Substantia nigra (tissue), 51 donors: ENCODE measurements at places on chromosomes 5 and 9.

DNA sequence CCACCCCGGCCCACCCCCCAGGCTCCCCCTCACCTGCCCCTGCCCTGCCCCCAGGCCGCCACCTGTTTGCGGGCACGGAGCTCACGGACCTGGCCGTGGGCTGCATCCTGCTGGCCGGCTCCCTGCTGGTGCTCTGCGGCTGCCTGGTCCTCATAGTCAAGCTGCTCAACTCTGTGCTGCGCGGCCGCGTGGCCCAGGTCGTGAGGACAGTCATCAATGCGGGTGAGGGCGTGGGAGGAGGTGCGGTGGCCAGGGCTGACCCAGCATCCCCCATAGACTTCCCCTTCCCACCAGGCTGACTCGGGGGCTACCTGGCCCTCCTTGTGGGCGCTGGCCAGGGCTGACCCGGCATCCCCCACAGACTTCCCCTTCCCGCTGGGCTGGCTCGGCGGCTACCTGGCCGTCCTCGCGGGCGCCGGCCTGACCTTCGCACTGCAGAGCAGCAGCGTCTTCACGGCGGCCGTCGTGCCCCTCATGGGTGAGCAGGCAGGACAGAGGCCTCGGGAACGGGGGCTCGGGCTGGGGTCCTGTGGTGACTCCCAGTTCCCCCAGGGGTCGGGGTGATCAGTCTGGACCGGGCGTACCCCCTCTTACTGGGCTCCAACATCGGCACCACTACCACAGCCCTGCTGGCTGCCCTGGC, 3.5 kb downstream of the SLC34A3 start:
- no peak for DNase-seq

- DNase-seq = no peak
Observed at GRCh38 chr9:95027914-95028852, 289.3 kb downstream of the FANCC start.

GRCh38 chr5:83096660-83097339, 19.5 kb downstream of the XRCC4 start:
- no peak for DNase-seq

- DNase-seq = no peak
Observed at GRCh38 chr5:6046296-6046967, 331.9 kb downstream of the MED10 start.

- no peak for DNase-seq
Observed at GRCh38 chr9:6367128-6367890, 39.1 kb downstream of the TPD52L3 start.

DNA sequence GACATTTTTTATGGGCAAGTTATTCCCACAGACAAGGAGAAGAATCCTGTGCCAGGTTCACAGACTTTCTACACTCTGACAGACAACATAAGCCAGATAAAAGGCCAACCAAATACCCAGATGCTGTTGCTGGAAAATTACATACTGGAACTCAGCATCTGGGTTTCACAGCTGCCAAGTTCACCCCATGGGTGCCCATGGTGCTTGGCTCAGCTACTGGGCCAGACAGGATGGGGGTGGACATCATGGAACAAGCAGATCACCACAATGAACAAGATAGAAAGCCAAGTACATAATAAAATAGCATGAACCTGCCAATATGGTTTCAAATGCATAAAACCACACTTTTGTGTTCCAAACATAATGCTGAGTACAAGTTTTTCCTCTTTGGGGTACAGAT, 999.8 kb downstream of the NR2F1-AS1 start:
- no peak for DNase-seq

DNA sequence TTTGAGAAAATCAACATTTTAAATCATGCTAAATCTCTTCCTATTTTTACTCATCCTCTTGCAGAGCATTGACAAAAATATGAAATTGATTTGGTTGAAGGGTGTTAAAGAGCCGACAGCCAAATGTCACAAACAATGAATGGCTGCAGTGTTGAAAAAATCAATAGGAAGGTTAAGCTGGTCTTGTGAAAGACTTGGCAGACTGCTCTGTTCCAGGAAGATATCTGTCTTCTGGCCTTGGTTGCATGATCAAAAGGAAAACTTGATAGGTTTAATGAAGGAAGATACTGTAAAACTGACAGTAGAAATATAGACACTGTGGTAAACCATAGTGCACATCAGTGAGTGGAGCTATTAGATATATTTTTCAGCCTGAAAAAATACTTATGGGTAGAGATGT, 103.6 kb downstream of the PBX3 start:
- DNase-seq = no peak

DNA sequence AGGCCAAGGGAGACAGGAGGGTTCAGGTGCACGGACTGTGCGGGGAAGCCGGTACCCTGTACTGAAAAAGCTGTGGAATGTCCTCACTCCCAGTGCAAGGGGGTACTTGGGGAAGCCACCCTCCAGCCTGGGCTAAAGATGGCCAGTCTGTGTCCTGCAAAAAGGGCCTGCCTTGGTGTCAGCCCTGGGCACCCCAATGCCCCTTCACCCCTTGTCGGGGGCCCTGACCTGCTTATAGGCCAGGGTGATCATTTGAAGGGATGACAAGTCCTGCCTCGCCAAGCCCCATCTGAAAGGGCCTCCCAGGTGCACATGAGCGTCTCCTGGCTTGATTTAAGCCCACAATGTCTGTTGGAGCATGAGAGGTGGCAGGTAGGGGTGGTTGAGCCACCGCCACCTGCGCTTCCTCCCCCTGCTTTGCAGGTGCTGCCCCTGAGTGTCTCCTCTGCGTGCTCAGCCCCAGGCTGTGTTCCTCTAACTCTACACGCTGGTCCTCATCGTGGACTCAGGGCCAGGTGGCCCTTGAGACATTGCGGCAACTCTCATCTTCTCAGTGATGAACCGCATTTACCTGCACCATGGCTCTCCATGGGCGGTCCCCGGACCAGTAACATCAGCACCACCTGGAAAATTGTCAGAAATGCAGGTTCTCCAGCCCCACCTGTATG, 97.0 kb downstream of the ANKRD33B start:
- DNase-seq = no peak

DNA sequence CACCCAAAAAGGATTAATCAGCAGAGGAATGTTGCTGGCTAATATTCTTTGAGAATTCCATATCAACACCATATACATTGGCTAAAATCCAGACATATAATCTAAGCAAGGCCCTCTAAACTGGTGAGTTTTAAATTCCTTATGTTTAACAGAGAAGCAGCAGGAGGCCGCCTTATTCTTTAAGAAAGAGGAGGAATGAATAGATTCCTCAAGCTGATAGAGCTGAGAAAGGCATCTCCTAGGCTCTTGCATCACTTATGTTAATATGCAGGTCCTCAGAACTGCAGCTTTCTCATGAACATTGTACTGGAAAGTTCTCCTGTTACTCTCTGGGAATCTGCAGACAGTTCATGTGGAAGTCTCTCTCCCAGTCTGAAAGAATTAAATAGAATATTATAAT, 20.1 kb upstream of the SMARCA2 start:
- no peak for DNase-seq

- no peak for DNase-seq
Observed at GRCh38 chr5:135162661-135163265, 128.7 kb upstream of the PITX1 start.

DNA sequence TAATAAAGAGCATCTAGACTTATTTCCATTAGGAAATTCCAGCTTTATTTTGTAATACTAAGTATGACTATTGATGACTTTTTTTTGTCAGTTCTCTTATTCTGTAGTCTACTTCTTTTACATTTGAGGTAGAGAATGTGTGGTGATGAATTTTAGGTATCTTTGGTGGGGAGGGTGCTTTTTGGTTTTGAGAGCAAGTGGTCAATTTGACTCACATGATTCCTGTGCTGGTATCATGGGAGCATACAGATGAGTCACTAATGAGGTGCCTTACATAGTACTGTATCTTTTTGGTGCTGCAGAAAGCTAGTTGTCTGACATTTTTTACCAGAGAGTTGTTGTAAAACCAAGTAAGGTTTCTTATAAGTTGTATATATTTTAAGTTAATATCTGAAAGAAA, 35.3 kb downstream of the ERBIN start:
- DNase-seq = no peak

- DNase-seq = no peak
Observed at GRCh38 chr9:2414465-2414864, 207.1 kb upstream of the VLDLR start.

DNA sequence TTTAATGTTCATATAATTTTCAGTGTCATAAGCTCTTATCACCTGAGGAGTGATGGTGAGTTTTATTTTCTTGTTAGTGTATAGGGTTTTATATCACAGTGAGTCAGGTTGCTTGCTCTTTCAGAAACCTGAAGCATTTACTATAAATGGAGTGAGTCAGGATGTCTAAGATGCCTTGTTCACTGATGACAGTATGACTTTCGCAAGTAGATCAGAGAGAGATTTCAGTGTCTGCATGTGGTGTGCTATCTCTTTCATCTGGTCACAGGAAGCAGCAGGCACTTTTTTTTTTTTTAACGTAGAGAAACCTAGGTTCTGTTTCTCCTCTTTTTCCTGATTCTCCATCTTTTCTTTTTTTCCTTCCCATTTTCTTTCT, 237.1 kb downstream of the DMRTA1 start:
- DNase-seq = no peak

DNA sequence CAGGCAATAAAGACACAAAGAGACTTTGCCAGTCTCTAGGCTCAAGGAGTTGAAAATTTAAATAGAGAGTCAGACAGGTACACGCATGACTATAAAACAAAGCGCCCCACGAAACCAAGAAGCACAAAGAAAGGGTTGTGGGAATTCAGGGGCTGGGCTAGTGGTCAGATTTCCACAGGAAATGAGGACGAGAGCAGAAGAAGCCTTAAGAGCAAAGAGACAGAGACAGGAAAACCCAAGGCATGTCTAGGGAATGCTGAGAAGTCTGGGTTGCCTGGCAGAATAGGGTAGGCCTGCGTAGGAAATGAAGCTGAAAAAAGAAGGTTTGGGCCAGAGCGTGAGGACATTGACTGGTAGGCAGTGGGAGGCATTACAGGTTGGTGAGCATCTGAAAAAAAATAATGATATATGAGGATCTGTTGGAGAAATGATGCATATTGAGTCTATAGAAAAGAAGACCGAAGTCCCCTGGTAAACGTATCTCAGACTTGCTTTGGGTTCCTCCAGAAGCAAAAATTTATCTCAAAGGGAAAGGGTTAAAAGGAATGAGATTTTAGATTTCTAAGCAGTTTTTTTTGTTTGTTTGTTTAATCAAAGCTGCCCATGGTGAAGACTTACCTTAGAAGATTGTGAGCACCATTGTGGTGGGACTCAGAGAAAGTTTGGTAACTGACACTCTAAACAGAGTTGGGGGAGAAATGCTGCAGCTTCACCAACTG, 51.8 kb downstream of the SLC1A3 start:
- DNase-seq = no peak

GRCh38 chr5:78497573-78498533, 137.4 kb downstream of the SCAMP1 start:
- DNase-seq = no peak

DNA sequence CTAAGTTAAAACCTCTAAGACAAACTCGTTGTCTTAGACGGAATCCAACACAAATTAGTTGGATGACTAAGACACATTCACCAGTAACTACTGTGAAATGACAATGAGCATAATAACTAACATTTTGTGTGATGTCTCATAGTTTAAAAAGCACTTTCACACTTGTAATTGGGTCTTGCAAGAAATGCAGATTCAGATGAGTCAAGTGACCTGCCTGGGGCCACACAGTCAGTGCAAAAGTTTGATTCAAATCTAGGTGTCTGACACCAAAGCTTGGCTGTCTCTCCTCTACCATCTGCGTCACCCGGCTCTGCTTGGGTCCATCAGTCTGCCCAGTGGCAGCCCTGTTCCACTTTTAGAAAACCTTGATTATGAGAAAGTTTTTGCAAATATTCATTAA, 143.7 kb downstream of the TTLL11 start:
- no peak for DNase-seq

DNA sequence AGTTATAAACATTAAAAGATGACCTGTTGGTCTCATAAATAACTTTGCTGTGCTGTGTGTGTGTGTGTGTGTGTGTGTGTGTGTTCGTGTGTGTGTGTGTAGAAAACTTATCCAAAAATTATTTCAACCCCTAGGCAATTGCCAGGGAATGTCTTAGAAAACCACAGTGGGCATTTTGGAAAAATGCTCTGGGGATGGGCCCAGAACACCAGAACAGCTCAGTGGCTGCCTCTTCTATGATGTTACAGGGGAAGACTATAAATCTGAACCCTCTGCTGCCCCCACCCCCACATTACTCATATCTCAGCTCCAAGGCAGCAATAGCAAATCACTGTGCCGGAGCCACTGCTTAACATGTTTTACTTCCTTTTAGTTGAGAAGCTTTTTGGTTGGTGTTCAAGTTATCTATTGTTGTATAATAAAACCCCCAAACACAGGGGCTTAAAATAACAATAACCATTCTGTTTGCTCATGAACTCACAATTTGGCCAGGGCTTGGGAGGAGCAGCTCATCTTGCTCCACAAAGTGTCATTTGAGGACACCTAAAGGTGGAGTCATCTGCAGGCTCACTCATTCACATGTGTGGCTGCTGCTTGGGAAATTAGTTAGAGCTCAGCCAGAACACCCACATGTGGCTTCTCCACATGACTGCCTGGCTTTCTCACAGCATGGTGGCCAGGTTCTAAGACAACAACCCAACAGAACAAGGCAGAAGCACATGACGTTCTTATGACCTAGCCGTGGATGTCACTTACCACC, 40.4 kb downstream of the ACTBL2 start:
- DNase-seq = no peak

DNA sequence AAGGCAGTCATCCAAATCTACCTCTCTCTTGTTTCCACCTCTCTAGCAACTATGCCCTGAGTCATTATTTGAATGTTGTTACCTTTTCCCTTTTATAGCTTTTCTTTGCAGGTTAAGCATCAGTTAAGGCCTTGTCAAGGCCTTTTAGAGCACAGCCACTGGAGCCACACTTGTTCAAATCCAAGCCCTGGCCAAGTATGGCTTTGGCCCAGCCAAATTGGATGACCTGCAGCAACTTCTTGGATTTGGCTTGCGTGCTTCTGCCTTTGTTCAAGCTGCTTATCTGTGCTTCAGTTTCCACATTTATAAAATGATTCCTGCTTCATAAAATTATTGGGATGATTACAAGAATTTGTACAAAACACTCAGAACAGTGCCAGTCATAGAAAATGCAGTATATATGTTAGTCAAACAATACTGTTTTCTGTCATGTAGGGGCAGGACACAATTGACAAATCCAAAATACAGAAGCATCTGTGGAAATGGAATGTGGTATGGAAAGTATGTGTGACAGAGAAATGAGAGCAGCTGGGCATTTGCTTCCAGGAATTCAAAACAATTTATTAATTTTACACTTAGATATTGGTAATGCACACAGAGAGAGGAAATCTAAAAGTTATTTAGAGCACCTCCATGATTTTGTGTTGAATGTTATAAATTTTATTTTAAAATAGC, 17.9 kb upstream of the RLN1 start:
- no peak for DNase-seq
